ENCODE measurements at places on chromosomes 7 and 10.

GRCh38 chr10:77114181-77114821, 523.3 kb downstream of the KCNMA1 start:
- no peak for DNase-seq

GRCh38 chr7:116686812-116687419, 14.9 kb downstream of the MET start:
- DNase-seq, result no peak

GRCh38 chr10:113882240-113882639, 27.8 kb downstream of the NHLRC2 start:
- no peak for DNase-seq

DNA sequence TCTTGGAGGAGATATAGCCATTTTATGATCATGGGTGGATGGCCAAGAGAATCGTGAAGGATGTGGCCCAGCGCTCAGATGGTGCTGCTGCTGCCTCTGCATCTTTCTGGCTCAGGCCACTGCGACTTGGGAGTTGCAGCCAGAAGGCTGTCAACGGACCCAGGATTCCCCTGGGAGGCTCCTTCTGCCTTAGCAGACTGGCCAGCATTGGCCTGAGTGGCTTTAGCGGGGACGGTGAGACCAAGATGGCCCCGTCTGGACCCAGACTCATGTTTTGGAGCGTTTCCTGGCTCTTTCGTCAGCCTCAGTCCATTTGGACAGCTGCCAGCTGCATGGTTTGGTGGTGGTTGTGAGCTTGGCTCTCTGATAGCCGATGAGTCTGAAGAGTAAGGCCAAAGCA, 97.2 kb downstream of the GALNT17 start:
- DNase-seq, result no peak

GRCh38 chr7:130387306-130387627, 7.0 kb downstream of the CPA1 start:
- no peak for DNase-seq

DNA sequence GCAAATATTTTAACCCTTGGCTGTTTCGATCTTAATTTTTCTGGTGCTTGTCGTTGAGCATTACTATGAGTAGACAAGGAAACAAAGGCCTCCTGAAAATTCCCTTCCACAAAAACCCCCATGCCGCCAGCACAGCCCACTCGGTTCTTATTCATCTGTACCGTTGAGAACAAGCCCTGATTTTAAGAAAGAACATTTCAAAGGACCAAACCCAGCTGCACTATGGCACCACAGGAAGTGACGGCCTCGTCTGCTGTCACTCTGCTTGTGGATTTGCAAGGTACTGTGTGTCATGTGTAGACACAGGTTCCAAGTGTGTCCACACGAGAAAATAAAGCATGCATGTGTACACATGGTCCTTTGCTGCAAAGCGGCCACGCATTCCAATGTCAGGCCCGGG, 285.2 kb downstream of the DNAJB6 start:
- no peak for DNase-seq

GRCh38 chr7:3697472-3697871, 396.4 kb downstream of the SDK1 start:
- DNase-seq, result no peak

- no peak for DNase-seq
Measured at GRCh38 chr10:130481936-130482335, 345.7 kb downstream of the GLRX3 start.

DNA sequence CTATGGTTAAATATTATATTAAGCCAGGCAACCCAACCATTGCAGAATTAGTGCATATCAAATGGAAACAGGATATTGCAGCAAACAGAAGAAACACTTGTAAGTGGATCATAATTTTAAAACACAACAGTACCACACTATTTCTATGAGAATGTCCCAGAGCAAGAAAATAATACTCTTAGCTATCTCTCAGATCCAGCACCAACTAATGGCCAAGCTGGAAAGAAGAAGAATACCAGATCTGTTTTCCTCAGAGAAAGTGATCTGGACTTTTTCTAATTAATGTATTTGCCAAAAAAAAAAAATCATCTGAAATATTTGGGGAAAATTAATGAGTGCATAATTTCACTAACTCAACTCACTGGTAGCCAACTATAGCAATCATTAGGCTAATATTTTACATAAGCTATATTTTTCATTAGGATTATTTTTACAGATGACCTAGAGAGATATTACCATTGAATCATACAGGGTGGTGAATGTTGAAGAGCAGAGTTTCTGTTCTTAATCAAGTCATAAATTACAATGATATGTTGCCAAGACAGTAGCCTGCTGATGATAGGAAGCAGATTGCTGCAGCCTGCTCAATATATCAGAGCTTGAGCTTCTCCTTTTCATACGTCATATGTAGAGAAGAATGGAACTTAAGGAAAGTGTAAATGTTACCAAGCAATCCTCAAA, 995.4 kb upstream of the LRRN3 start:
- no peak for DNase-seq

DNA sequence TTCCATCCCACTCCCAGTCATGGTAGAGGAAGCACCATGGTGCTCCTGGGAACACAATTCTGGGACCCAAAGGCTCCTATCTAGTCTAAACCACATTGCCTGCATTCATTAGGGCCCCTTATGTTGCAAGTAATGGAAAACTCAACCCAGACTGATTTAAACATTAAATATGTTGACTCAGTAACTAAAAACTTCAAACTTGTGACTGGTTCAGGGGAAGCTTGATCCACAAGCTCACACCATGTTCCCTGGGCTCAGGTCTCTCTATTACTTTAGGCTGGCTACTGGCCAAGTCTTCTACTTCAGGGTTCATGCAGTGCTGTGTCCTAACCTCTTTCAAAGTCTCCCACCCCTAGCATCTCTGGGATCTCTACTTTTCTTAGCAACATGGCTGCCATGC, 13.1 kb downstream of the WNT16 start:
- no peak for DNase-seq

DNA sequence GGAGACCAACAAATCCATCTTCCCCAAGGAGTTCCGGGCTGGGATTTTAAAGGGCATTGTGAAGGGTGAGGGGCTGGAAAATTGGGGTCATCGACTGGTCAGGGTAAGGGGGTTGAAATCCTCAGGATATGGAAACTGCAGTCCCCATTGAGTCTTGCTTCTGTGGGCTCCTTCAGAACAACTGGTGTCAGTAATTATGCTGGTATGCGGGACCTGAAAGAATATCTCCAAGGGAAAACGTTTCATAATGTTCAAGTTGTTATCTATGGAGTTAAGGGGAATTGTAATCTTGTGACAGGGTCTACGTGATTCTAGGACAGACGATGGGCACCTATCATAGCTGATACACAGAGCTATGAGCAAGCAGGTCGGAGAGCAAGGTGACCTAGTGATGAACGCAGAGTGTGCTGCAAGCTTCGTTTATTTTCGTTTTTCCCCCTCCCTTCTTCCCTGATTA, 494 bp upstream of the RHBDD2 start:
- DNase-seq, result no peak

DNA sequence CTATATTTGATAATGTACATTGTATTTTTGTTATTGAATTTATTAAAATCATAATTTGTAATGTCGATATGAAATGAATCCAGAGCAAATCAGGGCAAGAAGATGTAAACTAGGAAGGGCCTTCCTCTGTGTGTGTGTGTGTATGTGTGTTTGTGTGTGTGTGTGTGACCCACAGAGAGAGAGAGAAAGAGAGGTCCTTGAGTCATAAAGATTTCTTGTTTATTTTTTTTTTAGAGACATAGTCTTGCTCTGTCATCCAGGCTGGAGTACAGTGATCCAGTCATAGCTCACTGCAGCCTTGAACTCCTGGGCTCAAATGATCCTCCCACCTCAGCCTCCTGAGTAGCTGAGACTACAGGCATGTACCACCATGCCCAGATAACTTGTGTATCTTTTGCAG, 50.7 kb downstream of the INPP5F start:
- DNase-seq, result no peak

DNA sequence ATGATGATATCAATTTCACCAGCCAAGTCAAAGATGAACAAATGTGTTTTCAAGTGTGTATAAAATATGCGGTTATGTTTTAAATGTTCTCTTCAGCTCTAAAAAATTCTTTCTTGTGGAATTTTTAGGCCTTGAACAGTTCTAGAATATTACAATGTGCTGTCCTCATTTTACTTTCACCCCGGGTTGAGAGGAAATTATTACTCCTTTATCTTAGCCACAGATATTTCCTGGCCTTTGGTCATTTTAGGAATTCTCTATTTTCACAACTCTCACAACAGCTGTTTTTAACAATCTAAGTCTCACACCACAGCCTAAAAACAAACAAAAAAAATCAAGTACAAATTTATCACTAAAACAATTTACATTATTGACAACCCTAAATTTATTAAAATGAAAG, 112.2 kb upstream of the HGF start:
- no peak for DNase-seq

GRCh38 chr7:126776498-126776897, 476.2 kb downstream of the GRM8 start:
- DNase-seq, result no peak

DNA sequence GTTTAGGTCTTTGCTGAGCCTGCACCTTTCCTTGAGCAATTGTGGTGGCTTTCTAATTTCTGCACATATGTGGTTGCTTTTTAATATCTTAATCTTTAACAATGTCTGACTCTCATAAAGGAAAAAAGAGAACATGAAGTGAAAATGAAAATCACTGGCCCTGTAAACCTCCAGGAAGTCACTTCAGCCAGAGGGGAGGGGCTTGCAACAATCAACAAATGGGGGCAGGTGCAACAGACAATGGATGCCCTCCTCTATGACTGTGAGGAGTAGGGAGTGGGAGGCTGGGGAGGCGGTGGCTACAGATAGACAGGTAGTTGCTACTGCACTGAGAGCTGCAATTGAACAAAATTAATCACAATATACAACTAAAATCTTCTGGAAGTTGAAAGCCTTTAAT, 1377.4 kb downstream of the XPNPEP1 start:
- DNase-seq, result no peak

DNA sequence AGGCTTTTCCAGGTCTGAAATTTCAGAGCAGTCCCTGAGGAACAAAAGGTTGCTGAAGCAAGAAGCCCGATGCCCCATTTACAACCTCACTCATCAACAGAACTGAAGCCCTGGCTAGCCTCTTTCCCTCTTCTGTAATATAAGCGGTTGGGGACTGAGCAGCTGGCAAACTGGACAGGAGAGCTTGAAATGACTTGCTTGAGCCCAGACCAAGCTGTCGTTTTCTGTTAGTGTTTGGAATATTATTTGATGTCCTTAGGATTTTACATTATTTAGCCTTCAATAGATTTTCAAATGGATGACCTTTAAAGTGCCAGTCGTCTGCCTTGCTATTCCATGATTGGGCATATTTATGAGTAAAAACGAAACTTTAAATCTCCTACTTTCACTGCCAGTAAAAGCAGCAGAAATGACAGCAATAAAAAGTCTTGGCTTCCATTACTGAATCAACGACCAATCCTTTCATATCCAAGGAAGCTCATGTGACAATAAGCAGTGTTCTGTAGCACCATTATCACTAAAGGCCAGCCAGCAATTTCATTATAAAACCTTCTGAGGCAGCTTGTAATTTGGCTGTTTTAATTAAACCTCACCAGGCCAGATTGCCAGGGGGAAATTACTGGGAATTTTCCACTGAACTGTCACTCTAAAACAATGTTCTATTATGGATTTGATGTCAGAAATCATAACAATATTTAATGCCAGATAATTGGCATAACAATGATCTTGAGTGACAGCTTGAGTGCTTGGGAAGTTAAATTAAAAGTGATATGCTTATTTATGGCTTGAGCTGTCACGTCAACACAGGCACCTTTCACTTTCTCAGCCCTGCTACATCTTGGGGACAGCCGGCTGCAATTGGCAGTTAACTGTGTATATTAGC, 85.9 kb downstream of the LSMEM1 start:
- no peak for DNase-seq

DNA sequence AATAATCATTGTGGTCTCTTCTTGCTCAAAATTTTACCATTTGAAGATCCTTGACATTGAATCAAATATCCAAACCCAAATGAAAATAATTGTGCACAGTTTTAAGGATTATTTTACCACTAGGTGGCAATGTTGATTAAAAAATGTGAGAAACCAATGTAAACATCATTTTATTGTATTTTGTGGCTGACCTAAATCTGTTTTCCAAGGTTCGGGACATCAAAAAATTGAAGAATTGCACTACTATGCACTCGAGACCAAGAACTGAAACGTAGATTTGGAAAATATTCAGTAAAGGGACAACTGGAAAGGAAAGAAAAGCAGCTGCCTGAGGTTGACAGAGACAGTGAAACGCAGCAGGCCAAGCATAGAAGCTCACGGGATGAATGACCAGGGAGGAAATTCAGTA, 259.3 kb downstream of the SNX13 start:
- DNase-seq, result no peak

- DNase-seq, result no peak
Measured at GRCh38 chr10:59068581-59069191, 107.8 kb upstream of the PHYHIPL start.

GRCh38 chr10:133224756-133225372, 5.2 kb upstream of the UTF1 start:
- no peak for DNase-seq

DNA sequence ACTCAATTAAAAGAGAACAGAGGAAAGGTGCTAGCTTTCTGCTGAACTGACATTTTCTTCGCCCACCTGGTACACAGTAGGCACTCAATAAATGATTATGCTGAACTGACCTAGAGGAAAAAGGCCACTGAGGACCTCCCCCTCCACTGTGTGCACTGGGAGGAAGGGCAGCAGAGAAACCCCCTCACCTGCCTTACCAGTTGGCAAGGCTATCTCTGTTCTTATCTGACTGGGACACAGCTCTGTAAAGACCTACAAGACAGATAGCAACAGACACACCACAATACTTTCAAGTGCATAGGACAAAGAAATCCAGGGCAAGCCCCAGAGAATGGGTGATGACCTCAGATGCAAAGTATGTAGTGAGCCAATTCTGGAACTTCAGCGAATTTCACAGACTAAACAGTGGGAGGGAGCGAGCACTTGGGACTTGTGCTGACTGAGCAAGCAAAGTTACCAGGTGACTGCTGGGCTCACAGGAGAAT, 30.4 kb downstream of the PDLIM1 start:
- DNase-seq, result no peak
